DMS153 (cell line): ENCODE measurements at places on chromosomes 2 and 18.

GRCh38 chr2:173101687-173102086 lies 26.0 kb downstream of the MAP3K20 start:
- no peak for DNase-seq

DNA sequence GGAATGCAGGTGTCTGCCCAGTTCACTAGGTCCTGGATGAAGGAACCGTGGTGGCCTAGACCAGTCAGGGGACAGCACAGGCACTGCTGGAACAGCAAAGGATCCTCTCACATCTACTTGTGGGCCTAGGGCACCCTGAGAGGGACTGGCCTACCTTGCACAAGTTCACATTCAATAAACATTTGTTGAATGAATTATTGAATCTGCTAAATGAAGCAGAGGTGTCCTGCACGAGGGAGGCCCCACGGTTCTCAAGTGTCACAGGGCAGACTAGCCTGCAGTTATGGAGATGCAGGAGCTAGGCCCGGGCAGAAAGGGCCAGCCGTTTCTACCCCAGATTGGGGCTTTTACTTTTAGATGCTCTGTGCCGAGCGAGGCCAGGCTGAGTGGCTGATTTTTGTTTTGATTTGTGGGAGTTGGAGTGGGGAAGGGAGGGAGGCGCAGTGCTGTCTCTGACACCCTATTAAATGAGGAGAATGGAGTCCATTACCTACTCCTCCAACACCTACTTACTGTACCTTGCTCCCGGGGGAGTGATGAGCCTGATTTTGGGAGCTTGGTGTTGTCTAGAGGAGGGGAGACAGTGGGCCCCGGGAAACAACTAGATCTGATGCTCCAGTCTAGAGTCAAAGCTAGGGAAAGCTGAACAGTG lies 18.4 kb downstream of the SH2D6 start:
- DNase-seq = no peak

DNA sequence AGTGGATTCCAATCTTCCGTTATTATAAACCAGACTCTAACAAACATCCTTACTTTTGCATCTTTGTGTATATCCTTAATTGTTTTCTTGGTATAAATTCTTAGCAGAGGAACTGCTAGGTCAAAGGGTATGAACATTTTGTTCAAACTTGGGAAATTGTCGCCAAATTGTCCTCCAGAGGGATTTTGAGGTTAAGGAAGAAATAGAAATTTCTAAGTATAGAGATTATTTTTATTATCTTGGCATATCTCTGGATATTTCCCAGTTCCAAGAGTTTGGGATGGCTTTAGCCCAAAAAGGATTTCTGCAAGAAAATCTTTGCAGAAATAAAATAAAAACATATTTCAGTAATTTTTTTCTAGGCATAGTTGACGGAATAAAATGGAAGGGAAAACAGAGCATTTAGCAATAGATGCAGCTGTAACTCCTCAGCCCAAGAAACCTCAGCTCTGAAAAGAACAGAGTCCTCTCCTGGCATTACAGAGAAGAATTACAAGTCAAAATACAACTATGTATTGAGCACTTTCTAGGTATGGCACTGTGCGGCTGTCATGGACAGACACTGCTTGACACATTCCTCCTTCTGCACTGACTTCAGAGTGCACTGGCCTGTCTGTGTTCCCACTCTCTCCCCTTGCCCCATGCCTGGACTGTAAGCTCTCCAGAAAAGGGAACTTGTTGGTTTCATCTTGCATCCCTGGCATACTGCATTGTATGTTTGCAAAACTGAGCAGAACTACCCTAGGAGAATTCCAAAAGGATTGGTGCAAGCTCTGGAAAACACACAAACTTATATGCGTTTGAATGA lies 117.3 kb upstream of the STON1 start:
- DNase-seq = no peak

DNA sequence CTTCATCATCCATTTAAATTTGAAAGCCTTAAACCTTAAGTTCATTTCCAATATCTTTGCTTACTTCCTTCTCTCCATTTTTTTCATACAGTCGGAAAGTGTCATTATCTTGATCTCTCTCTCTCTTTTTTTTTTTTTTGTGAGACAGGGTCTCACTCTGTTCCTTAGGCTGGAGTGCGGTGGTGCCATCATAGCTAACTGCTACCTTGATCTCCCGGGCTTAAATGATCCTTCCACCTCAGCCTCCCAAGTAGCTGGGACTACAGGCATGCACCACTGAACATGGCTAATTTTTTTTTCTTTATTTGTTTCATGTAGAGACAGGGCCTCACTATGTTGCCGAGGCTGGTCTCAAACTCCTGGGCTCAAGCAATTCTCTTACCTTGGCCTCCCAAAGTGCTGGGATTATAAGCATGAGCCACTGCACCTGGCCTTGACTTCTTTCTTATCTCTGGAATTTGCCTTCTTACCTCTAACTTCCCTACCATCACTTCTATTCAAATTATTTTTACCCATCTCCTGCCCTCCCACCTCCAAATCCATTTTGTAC lies 222.2 kb downstream of the MYCN start:
- DNase-seq = no peak

- DNase-seq = no peak
These were observed 1459.8 kb upstream of the ACVR2A start for GRCh38 chr2:146385031-146385430.

DNA sequence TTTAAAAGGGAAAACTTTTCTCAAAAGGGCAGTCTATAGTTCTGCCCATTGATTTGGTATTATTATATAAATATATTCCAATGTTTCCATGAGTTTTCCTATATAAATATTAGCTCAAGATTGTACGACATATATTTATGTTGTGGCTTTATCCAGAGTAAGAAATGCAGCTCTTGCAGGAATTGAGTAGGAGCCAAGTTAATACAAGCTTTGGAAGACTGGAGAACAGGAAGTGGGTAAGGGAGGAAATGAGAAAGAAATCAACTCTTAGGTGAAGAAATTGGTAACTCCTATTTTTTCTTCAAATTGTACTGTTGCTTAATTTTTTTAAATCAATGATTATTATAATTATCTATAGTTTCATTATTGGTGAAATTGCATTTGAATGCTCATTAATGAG lies 105.4 kb upstream of the FAM117B start:
- DNase-seq = no peak

DNA sequence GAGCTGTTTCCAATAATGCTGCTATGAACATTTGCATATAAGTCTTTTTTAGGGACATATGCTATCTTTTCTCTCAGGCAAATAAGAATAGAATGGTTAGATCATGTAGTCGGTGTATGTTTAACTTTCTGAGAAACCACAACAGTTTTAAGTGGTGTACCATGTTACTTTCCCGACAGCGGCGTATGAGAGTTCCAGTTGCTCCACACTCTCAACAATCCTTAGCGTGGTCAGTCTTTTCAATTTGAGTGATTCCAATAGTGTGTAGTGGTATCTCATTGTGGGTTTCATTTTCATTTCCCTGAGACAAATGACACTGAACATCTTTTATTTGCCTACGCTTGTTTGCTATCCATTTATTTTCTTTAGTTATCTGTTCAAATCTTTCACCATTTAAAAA lies 149.5 kb downstream of the ACOXL start:
- no peak for DNase-seq
